Panc1 (cell line): ENCODE measurements at places on chromosomes 16 and 17.

DNA sequence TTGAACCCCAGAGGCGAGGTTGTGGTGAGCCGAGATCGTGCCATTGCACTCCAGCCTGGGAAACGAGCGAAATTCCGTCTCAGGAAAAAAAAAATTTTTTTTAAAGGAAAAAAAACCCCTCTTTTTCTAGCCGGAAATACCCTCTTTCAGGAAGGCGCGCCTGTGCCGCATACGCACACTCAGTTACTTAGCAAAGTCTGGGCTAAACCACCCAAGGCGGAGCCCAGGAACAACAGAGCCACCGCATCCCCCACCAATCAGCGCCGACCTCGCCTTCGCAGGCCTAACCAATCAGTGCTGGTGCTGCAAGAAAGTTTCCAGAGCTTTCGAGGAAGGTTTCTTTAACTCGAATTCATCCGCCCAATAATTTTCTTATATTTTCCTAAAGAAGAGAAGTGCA lies 510.4 kb downstream of the KCNJ18 start:
- DNase-seq, result no peak

DNA sequence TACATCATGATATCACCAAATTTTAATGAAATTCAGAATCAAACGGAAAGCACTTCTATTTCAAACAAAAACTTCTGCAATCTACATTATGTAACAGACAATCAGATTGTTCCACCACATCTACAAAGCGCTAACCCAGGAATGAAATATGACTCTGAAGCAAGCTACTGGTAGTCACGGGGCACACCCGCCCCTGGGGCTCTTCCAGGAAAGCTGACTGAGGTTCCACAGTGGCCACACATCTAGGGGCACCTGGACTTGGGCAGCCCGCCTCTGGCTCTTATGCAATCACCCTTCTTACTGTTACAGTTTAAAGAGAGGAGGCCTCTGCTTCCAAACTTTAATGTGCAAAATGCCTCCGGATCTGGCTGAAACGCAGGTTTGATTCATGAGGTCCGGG lies 27.5 kb downstream of the ZCCHC14 start:
- DNase-seq, result no peak

DNA sequence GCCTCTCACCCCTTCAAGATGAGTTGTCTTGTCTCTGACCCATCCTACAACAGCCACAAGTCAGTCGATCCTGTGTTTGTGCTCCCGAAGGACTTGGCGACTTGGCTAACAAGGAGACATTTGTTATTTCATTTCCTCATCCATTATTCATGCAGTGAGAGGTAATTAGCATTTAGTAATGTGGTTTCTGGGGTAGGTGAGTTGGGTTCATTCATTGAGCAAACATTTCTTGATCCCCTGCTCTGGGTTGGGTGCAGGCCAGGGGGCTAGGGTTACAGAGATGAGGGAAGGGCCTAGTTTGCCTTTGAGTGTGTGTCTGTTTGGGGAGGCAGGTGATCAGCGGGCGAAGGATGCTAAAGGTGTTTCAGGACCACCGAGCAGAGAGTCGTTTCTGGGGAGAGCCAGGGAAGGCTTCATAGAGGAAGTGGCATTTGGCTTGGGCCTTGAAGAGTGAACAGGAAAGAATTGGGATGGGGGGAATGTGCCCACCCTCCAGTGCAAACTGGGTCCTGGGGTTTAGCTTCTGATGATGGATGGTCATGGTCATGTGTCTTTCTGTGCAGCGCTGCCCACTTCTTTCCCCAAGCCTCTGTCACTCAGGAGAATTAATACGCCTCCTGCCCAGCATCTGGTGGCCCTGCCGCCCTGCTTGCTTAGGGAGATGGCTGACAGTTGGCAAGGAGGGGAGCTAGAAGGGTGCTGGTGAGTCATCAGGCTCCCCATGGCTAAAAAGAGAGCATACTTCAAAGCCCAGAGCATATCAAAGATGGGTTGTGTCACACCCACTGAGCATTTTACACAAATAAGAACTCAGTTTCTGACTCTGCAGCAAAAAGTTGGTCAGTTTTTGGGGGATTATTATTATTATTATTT lies 38.5 kb downstream of the MSI2 start:
- DNase-seq, result no peak

GRCh38 chr17:77826132-77826873 lies 132.2 kb upstream of the TNRC6C start:
- no peak for DNase-seq

- no peak for DNase-seq
Measured at GRCh38 chr16:55283812-55284717, 39.9 kb upstream of the IRX6 start.

DNA sequence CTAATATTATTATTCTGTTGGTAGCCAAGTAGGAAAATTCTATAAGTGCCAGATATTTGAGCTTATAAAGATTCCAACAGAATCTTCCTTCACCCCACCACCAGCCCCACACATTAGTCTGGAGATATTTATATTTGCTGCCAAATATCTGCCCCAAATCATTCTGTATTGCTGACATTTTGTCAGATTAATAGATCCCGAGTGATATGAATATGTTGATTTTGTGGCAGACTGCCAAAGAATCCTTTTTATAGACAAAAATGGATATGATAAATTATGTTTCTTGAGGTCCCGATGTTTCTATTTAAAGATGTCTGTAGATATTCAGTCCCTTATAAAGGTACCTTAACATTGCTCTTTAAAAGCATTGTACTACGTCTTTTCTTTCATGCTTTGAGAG lies 162.2 kb upstream of the KCNJ16 start:
- no peak for DNase-seq

GRCh38 chr17:55660178-55660886 lies 62.3 kb downstream of the TMEM100 start:
- no peak for DNase-seq

DNA sequence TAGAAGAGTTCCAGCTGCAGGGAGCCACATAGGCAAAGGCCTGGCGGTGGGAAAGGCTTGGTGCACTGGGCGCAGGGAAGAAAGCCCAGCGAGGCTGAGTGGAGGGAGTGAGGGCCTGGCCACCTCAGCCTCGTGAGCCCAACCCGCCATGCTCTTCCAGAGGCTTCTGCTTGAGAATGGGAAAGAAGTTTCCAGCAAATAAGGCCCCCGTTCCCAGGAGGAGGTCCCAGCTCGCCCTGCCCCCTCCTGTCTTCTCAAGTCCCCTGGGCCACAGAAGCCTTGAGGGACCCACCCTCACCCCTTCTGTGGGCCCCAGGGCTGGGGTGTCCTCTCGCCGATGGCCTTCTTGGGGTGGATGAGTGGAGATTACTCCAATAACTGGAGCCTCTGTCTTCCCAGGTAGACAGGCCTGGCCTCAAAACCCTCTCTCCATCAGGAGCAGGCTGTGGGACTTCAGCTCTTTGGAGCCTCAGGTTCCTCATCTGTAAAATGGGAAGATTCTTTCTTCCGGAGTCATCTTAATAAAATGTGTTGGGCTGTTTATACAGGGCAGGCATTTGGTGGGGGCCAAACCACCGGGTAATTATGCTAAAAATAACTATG lies 933 bp upstream of the SNN start:
- DNase-seq, result no peak

- no peak for DNase-seq
Measured at GRCh38 chr16:87416826-87417527, 24.8 kb downstream of the MAP1LC3B start.

- DNase-seq, result no peak
Measured at GRCh38 chr17:14080847-14081251, 11.5 kb downstream of the COX10 start.

DNA sequence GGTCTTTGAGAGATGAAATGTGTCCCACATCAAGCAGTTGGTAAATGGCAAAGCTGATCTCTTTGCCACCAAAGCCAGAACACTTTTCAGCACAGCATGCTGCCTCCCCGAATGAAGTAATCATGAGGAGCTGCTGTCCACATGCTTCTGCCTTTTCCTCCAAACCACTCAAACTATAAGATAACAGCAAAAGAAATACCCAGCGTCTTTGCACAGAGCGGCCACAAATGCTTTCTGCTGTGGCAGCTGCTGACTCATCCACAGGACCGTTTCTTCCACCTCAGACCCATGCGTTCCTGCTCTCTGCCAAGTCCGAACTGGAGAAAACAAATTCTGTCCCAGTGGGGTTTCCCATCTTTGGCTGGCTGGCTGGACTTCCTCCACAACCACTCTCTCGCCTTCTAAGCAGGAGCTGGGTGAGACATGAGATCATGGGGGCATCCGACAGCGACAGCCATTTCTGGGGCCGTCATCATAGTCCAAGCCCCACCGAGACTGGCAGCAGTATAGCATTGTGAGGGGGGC lies 27.1 kb downstream of the TBC1D3B start:
- DNase-seq, result no peak

- DNase-seq, result no peak
Measured at GRCh38 chr16:66271074-66272060, 95.1 kb upstream of the CDH5 start.

- no peak for DNase-seq
Measured at GRCh38 chr16:54027062-54027461, 259.5 kb downstream of the IRX3 start.

DNA sequence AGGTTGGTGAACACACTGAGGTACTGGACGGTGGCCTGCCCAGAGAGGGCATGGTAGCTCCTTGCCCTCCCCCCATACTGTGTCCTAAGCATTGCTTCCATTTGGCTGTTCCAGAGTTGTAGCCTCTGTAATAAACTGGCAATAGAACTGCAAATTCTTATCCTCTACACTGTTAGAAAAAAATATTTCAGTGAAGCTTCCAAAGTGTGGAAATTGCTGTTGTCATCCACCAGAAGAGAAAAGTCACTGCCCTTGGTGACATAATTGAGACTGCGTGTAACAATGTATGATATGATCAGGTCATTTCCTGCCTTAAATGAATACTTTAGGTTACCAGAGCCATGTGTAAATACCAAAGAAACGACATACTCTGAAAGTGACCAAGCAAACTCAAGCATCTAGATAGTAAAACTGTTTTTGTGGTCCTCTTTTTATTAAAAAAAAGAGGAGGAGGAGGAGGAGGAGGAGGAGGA lies 65.9 kb downstream of the CEP95 start:
- DNase-seq, result no peak

GRCh38 chr16:28604186-28604565 lies 5.7 kb downstream of the SULT1A1 start:
- DNase-seq, result no peak

GRCh38 chr16:50876263-50876662 lies 134.4 kb downstream of the CYLD start:
- DNase-seq, result no peak

- no peak for DNase-seq
Measured at GRCh38 chr16:88015806-88016140, 64.5 kb downstream of the BANP start.

DNA sequence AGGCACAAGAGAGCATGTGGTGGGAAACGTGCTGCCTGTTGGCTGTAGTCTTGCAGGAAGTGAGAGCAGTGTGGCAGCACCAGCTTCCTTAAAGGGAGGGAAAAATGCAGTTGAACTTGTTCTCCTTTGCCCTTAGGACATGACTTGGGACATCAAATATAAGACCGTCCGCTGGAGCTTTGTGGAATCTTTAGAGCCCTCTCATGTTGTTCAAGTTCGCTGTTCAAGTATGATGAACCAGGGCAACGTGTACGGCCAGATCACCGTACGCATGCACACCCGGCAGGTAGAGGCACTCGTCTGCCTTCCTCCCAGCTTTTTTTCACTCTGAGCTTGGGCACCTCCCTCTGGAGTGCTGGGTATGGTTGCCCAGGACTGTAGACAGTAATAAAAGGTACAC lies 23.3 kb downstream of the GPR179 start:
- no peak for DNase-seq

DNA sequence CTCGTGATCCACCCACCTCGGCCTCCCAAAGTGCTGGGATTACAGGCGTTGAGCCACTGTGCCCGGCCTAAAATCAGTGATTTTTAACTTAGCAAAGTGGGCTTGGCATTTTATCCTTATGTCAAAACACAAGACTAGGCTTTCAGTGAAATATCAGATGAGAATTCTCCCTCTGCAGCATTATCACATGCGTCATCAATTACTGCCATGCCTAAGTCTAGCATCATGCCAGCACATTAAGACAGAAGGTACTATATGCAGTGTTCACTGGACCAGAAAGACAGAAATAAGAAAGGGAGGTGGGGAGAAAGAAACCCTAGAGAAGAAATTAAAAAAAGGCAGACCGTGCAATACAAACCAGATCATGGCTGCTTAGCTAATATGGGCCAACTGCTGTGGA lies 29.8 kb downstream of the GPATCH8 start:
- DNase-seq, result no peak

GRCh38 chr16:67406111-67406971 lies 9.9 kb downstream of the ZDHHC1 start:
- no peak for DNase-seq

- DNase-seq, result no peak
Measured at GRCh38 chr16:4393240-4393600, 21.6 kb downstream of the VASN start.

- no peak for DNase-seq
Measured at GRCh38 chr17:13362341-13363122, 239.2 kb downstream of the HS3ST3A1 start.

GRCh38 chr17:19647697-19648474 lies 665 bp upstream of the ALDH3A2 start:
- no peak for DNase-seq

GRCh38 chr16:2719328-2720063 lies 528 bp downstream of the PRSS27 start:
- DNase-seq, result no peak

DNA sequence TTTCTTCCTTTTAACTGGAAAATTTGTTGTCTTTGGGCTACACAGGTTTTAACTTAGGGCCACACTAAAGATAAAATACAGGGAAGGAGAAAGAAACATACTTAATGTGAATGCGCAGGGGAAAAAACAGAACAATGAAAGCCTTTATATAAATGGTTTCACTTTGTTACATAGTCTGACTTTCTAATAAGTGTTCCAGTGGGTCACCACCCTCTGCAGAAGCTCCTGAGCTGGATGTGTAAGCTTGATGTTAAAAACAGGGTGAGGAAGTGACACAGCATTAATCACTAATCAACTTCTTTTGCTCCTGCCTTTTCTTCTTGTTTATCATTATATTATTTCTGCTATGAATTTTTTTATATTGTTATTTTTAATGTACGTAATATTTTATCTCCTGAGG lies 445.6 kb upstream of the CA10 start:
- no peak for DNase-seq

DNA sequence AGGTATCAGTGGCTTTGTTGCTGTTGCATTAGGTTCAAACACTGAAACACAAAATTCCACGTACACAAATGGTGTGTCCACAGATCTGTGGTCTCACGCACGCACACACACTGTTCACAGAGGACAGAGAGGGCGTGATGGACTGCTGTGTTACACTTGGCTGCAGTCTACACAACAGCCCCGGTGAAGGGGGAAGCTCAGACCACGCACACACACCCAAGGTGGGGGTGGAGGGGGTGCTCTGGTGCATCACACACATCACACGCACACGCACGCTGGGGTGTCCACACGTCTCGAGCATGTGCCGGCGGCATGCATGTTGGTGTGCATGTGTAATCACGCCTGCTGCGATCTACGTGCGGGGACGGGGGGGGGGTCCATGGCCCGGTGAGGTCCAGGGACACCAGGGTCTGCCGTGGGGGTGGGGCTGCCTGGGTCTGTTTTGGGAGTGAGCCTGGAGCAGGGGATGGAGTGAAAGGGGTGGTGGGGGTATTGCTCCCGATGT lies 7.3 kb downstream of the HSD3B7 start:
- no peak for DNase-seq

GRCh38 chr16:57873218-57873617 lies 70.9 kb upstream of the KIFC3 start:
- no peak for DNase-seq

GRCh38 chr16:58709333-58709732 lies 24.8 kb upstream of the SLC38A7 start:
- DNase-seq, result no peak
